ENCODE measurements at places on chromosomes 16 and 17. TPM values are rescaled to one million over a fixed set of nuclear protein-coding genes. Genes with fewer than 3 reads are reported as not detected.

DNA sequence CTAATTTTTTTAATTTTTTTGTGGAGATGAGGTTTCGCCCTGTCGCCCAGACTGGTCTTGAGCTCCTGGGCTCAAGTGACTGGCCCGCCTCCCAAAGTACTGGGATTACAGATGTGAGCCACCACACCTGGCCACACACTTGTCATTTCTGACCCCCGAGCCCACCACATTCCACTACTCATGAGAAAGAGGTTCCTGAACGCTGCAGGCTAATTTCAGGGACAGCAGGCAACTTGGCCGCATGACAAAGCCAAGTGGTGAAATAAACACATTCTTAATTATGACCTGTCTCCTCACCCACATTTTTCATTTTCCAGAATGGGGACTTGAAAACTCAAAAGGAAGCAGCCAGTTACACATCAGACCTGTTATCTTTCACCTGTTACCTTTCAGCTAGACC, 114.5 kb downstream of the ABCC6 start:
- no peak for DNase-seq

The NME1 gene
- total RNA-seq: 66.4 TPM

- DNase-seq: no peak
Observed at GRCh38 chr16:79582789-79583188, 17.7 kb downstream of the MAF start.

DNA sequence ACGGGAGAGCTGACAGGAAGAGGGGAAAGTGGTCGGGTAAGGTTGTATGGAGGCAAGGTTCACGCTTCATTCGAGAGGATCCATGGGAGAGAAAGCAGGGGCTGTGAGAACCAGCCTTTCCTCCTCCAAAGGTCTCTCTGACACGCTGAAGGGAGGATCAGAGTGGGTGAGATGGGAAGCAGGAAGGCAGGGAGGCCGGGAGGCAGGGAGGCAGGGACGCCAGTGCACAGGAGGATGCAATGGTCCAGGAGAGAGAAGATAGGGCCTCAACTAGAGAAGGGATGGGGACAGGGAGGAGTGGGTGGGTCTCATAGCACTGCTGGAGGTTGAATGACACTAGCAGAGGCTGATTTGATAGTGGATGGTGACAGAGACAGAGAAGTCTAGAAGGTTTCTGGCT, 54.1 kb downstream of the PIMREG start:
- no peak for DNase-seq

DNA sequence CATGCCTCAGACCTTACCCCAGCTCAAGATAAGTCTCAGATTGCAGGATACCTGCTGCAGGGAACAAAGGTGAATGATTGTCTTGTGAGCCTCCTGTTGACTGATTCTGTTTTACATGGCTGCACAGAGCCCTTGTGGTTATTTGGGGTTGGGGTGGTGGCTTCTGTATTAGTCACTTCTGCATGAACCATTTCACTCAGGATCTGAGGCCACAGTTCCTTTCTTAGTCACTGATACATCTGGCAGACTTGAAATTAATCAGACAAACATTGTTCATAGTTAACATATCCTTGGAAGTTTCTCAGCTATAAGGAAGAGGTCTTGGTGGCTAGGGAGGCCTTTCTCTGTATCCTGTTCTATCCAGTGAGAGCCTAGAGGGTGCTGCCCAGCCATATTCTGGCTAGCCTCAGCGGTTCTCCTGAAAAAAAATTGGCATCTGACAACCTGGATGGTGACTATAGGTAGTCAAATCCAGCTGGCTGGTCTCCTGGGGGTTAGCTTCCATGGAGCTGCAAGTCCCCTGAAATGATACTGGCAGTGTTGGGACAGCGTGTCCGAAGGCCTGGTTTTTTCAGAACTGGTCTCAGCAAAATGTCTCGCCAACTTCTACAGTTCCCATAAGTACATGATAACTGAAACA, 8.4 kb upstream of the PLK1 start:
- DNase-seq: no peak

The KCNJ2 gene
- 6.9 TPM for total RNA-seq

The SDR42E2 gene
- not detected for total RNA-seq

The TMIGD1 gene
- not detected for total RNA-seq

GRCh38 chr16:23836078-23836403, 258 bp downstream of the PRKCB start:
- DNase-seq: no peak

- no peak for DNase-seq
Observed at GRCh38 chr17:79702034-79702433, 28.7 kb upstream of the ENPP7 start.

The PRSS22 gene
- 142 TPM for total RNA-seq

DNA sequence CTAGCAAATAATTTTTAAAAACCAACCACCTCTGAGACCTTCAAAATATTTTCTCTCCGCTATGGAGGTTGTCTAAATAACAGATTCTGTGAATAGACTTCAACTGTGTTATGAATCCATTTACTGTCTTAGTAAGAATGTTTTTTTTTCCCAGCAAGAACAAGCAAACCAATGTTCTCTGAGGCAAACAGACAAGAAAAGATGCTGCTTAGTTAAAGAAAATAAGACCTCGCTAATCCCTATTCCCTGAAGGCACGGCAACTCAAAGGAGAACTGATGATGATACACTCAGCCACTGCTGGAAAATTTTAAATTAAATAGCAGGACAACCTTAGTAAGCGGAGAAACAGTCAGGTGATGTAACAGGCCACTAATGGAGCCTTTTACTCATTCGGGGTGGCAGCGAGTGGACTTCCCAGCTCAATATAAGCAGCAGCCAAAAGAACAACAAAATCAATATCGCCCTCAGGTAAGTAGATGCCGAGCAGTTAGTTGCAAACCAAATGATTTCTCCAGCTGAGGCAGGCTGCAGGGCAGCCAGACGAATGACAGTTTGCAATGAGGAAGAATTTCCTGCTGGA, 81.8 kb downstream of the CPPED1 start:
- no peak for DNase-seq
